ENCODE measurements at places on chromosomes 12 and 14. TPM values are rescaled to one million over a fixed set of nuclear protein-coding genes. Genes with fewer than 3 reads are reported as not detected.

- peak; percentile 49 for DNase-seq
Observed at GRCh38 chr14:69153873-69154270, 953 bp upstream of the DCAF5 start.

- DNase-seq, result no peak
Observed at GRCh38 chr14:49897965-49898364, 5.1 kb downstream of the ARF6 start.

DNA sequence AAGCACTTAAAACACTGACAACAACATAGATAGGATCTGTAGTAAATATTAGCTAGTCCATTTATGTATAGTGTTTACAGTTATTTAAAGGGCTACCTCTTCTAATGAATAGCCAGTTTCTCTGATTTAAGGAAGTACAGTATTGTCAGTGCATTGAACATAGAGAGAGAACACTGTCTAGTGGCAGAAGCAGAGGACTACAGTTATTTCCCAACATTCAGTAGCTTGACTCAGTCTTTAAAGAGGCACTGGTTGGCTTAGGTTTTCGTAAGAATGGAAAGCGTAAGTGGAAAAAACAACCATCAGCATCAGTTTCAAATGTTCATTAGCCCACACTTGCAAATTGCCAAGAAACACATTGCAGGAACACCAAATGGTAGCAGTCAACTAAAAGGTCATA lies 125.0 kb upstream of the HMGA2 start:
- DNase-seq, result no peak

- no peak for DNase-seq
Observed at GRCh38 chr12:43147878-43148277, 404.1 kb downstream of the ADAMTS20 start.

DNA sequence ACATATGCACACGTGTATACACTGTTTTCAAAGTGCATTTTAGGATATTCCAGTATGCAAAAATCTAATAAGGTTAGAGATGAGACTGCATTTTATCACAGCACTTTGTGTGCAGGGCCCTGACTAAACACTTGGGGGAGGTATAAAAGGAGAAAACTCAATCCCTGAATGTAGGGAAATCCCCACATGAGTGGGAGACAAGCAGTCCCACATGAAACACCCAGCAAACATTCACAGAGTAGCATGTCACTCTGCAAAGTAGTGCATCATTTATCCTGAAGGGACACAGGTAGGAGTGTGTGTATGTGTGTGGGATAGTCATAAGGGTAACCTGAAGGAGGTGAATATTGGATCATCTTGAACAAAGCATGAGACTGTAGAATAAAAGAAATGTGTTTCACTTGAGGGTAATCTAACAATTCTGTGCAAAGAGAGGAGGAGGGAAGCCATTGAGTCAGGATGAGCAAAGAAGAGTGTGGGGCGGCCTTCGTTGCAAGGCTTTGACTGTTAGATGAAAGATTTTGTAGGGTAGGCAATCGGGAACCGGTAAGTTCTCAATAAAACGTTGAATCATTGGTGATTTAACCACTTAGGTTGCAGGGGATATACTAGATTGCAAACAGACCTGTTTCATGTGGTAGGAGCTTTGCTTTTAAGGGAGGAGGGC lies 2.9 kb downstream of the PRPF40B start:
- DNase-seq, result no peak

DNA sequence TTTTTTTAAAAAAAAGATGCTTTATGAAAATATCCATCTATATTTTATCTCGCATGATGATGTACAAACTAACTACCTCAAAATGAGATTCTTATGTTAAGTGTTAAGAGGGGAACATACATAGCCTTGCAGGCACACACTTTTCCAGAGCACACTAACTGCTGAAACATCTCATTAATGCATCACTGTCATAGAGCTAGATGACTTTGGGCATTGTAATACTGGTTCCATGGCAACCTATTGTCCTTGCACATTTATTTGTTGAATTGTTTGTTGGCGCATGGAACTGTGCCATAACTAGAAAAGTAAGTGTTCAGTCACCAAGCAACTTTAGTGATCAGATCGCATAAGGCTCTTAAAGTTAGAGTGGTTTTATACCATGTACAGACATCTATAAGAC lies 348.3 kb downstream of the GALC start:
- DNase-seq, result no peak

- DNase-seq, result peak; percentile 76
Observed at GRCh38 chr14:78997811-78998210, 827.6 kb downstream of the NRXN3 start.

KIF5A gene
- polyA plus RNA-seq, result 0.58 TPM

ASPG gene
- 1.3 TPM for polyA plus RNA-seq

PPP4R3A gene
- polyA plus RNA-seq, result 64.5 TPM

RNASE4 gene
- 2.8 TPM for polyA plus RNA-seq

PPFIA2 gene
- 1.3 TPM for polyA plus RNA-seq

PTPN6 gene
- polyA plus RNA-seq, result 3.4 TPM

GZMH gene
- polyA plus RNA-seq, result not detected

Measured in muscle of arm (tissue), 14 donors.